ENCODE measurements at places on chromosomes 2 and 18. TPM values are rescaled to one million over a fixed set of nuclear protein-coding genes. Genes with fewer than 3 reads are reported as not detected.

The SLC5A7 gene
- not detected for polyA plus RNA-seq

The MCEE gene
- polyA plus RNA-seq = 38.0 TPM

The ANKRD62 gene
- not detected for polyA plus RNA-seq

The PRKAG3 gene
- not detected for polyA plus RNA-seq

The CDK5R2 gene
- not detected for polyA plus RNA-seq

The SP100 gene
- 191 TPM for polyA plus RNA-seq

The ECEL1 gene
- not detected for polyA plus RNA-seq

The CYP27A1 gene
- polyA plus RNA-seq = not detected

The CLEC4F gene
- not detected for polyA plus RNA-seq

The ACADL gene
- not detected for polyA plus RNA-seq

The IL1F10 gene
- not detected for polyA plus RNA-seq

The LHCGR gene
- not detected for polyA plus RNA-seq

The CNDP1 gene
- polyA plus RNA-seq = not detected

The IL1B gene
- polyA plus RNA-seq = not detected

The SCYGR6 gene
- not detected for polyA plus RNA-seq

The USP40 gene
- 8.1 TPM for polyA plus RNA-seq

The GALNT3 gene
- not detected for polyA plus RNA-seq

The SLC9A4 gene
- polyA plus RNA-seq = not detected

The ADRA2B gene
- not detected for polyA plus RNA-seq

All from naive thymus-derived CD4-positive, alpha-beta T cell (primary cell).